ENCODE measurements at places on chromosomes 4 and X.

DNA sequence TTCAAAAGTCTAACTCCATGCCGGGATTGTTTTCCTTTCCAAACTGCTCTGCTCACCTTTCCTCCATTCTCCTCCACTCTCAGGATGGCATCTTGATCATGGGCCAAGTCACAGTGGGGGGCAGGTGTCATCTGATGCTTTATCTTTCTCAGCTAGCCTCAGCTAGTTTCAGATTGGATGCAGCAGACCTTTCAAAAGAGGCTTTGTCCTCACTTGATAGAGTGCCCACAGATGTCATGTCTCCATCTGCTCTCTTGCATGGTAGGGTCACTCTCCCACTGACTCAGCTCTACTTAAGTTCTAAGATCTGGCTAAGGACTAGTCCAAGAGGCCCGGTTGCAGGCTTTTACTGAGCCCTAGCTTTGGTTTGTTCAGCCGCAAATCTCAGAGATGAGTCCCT, 341.8 kb upstream of the GALNT7 start:
- no peak for DNase-seq

- DNase-seq = no peak
Observed at GRCh38 chr4:78622253-78622979, 70.8 kb downstream of the ANXA3 start.

- peak; percentile 51 for DNase-seq
Observed at GRCh38 chr4:1843852-1844251, 12.1 kb downstream of the LETM1 start.

DNA sequence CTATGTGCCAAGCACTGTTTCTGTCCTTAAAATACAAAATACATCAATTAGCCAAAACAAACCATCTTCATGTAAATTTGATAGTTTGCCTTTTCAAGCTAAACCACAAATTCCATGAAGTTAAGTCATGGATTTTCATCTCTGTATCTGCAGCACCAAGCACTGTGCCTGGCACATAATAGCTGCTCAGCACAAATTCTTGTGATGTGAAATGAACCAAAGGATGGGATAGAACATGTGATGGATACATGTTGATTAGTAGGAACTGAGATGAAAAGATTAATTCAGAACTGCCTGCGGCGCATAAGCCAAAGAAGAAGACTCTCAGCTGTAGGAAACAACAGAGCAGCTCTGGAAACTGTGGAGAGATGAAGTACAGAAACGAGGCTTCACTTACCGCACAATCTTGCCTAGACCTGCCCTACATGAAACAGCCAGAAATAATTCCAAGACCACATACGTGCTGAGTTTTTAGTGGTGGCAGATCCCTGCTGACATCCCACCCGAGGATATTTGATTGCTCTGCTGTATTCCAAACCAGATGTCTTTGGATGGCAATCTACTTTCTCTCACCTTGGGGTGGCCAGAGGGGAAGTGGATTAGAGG, 40.9 kb upstream of the DCLK2 start:
- DNase-seq = no peak

- DNase-seq = no peak
Observed at GRCh38 chrX:135740681-135741149, 27.3 kb downstream of the CT45A1 start.

DNA sequence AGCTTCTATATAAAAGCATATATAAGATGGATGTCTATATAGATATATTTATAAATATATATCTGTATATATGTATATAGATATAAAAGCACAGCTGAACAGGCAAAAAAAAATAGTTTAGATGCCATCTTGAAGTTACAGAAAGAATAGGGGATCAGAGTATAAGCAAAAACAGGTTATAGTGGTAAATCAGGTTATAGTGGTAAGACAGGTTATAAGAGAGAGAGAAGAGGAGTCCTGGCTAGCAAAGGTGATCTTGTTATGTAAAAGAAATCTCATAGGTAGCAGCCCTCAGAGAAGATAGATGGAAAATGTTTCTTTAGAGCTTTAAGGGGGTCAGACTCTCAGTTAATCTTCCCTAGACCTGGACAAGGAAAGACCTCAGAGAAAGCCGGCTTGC, 1263.1 kb downstream of the PCDH7 start:
- DNase-seq = no peak

DNA sequence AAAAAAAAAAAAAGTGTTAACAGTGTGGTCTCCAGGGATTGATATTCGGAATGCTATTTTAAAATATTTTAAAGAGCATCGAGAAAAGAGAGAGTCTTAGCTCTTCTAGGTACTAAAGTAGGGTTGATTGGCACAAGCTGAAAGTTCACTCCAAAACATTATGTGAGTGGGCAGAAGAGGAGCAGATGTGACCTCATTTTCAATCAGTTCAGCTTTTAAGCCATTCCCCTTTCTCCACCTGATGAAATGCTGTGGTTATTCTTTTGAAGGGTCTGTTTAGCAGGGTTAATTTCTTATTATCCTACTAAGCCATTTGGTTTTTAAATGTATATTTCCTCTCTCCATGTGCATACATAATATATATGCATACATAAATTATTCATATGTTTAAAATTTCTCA, 69.2 kb downstream of the GALNT7 start:
- no peak for DNase-seq

DNA sequence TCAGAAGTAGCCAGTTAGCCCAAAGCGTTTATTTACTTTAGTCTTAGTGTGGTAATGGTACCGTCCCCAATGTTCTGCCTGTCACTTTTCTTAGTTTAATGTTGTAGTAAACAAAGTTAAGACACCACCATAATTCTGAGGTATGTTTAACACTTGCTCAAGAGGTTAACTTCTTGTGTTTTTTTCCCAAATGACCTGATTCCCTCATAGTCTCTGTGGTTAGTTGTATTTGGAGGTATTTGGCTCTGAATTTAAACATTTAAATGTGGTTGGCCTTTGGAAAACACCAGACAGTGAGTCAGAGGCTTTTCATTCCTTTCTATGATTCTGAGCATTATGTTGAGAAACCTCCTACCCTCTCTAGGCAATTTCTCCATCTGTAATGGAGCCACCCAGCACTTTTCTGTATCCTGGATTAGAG, 47.9 kb downstream of the CXCL1 start:
- no peak for DNase-seq

GRCh38 chrX:46782034-46782433, 23.1 kb upstream of the SLC9A7 start:
- DNase-seq = no peak

GRCh38 chr4:93825551-93826216, 2.9 kb upstream of the ATOH1 start:
- no peak for DNase-seq

DNA sequence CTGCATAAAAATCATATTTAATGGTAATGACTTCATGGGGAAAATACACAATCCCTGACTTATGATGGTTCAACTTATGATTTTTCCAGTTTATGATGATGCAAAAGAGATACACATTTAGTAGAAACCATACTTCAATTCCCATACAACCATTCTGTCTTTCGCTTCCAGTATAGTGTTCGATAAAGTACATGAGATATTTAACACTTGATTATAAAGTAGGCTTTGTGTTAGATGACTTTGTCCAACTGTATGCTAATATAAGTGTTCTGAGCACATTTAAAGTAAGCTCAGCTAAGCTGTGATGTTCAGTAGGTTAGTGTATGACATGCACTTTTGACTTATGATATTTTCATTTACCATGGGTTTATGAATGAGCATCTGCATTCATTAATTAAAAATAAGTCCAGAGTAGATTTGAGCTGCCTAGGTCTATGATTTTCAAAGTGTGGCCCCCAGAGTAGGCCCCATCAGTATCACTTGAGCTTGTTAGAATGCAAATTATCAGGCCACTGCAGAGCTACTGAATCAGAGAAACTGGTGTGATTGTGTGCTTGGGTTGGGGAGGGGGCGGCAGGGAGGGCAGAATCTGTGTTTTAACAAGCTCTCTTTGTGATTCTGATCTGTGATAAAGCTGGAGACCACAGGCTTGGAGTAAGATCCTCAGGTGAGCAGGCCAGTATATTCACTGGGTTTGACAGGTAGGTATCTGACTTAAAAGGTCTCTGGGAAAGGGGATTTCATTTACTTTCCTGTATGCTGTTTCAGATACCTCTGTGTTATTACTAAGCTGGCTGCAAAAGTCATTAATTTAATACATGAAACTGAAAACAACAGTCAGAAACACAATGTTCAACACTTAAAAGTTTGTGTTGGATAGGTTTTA, 8.4 kb downstream of the ATP10D start:
- DNase-seq = no peak

- DNase-seq = no peak
Observed at GRCh38 chrX:40155589-40156469, 58.1 kb upstream of the BCOR start.

- DNase-seq = no peak
Observed at GRCh38 chrX:154043003-154043763, 23.5 kb upstream of the IRAK1 start.

- no peak for DNase-seq
Observed at GRCh38 chr4:90883519-90883918, 756.3 kb downstream of the CCSER1 start.

GRCh38 chr4:10605746-10606482, 78.7 kb downstream of the CLNK start:
- no peak for DNase-seq

- DNase-seq = no peak
Observed at GRCh38 chrX:74277846-74278245, 26.1 kb upstream of the ZCCHC13 start.

- no peak for DNase-seq
Observed at GRCh38 chrX:68991691-68992345, 163.0 kb downstream of the EFNB1 start.

GRCh38 chr4:36556984-36557383, 275.6 kb downstream of the DTHD1 start:
- no peak for DNase-seq

DNA sequence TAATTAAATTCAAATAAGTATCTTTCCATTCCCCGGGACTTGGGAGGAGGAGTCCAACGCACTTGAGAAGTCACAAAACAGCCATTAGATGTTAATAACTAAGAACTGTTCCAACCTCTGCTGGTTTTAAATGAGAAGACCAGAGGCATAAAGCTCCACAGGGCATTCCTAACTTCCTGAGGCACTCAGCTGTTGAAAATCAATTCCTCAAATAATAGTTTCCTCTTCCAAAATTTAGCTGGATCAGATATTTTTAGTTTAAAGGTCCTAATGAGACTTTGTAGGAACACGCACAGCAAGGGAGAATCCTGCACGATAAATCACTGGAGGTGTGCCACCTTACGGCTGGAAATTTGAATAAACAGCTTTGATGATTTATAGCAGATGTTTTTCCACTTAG, 504.3 kb upstream of the ZFP42 start:
- no peak for DNase-seq

DNA sequence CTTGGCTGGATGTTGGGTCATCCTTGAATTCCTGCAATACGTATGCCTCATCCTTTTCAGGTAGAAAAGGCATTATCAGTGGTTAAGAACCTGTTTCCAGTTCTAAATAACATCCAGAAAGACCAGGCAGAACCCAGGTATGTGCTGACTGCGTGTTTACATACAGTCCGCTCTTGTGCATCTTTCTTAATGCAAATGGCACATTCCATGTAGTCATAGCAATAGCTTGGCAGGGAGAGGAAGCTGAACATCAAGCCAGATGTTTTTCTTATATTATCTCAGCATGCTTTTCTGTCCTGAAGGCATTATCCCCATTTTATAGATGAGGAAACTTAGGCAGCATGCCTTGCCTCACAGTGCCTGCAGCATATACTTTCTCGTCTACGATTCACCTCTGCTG, 2.1 kb downstream of the DCLK2 start:
- no peak for DNase-seq

DNA sequence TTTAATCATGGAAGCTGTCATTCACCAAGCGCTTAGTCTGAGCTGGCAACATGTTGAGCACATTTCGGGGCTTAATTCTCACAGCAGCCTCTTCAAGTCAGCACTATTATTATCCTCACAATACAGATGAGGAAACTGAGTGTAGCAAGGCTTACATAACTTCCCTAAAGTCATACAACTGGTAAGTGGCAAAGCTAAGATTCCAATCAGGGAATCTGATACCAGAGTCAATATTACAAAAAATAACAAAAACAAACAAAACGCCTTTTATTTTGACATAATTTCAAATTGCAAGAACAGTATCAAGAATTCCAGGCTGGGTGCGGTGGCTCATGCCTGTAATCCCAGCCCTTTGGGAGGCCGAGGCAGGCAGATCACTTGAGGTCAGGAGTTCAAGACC, 120.4 kb upstream of the DUSP21 start:
- DNase-seq = no peak

- no peak for DNase-seq
Observed at GRCh38 chrX:47514533-47515235, 31.7 kb upstream of the ZNF41 start.

DNA sequence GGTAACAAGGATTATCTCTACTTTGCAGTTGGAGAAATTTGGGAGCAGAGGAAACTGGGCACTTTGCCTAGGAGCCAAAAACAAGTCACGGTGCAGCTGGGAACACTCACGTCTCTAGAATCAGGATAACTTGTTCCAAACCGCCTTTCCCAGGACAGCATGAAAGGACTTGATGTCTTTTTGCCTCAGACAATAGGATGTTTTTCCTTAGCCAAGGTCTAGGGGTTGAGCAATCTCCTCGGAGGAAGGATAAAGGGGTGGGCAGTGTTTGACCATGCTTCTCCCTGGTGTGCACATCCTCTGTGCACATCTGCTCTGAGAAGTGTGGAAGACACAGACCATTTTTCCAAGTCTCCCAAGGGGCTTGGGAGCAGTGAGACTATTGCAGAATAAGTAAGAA, 1.7 kb upstream of the SPARCL1 start:
- DNase-seq = no peak

DNA sequence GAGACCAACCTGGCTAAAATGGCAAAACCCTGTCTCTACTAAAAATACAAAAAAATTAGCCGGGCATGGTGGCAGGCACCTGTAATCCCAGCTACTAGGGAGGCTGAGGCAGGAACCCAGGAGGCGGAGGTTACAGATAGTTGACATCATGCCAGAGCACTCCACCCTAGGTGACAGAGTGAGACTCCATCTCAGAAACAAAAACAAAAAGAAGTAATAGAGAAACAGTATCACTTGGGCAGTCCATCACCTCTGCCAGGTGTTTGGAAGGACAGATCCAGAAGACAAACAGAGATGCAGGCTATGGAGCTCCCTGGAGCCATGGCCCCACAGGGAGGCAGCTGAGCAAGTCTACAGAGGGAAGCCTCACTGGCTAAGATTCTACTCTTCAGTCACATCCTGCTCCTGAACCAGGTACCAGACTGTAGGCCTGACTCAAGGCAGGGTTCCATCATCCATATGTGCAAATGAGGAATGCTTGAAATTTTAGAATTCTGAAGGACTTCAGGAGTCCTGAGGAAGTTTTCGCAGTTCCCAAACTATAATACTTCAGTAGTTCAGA, 81.4 kb upstream of the CPEB2 start:
- no peak for DNase-seq

DNA sequence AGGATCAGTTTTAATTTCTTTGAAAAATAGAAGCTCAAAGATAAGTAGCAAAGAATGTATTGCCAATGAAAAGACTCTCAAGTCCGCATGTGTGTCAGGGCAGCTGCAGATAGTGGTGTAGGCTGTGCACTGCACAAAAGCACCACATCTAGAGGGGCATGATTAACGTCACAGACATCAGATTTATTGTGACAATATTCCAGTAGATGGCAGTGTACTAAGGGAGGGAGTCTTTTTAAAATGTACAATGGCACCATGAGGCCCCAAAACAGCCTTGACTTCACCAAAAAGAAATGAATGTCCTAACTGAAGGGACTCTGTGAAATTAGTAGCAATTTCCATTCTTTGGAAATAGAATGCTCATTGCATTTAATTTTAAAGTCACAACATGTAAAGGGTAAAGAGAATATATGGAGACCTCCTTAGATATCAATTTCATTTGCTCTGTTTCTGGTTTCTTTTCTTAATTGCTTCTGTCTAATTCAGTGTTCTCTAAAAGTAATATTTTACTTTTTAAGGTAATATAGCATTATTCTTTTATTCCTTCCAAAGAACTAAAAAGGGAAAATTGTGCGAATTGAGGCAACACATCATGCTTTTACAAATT, 98.4 kb downstream of the ZNF827 start:
- DNase-seq = peak; percentile 71

Measured in globus pallidus (tissue), 1 donor.